ENCODE measurements at places on chromosomes 3 and 15.
A peak's percentile ranks its signal among the peaks of the same experiment; 100 is the strongest.

- no peak for DNase-seq
Measured at GRCh38 chr15:85684174-85684710, 110.5 kb downstream of the KLHL25 start.

- peak; percentile 21 for DNase-seq
Measured at GRCh38 chr15:92821491-92822116, 78.5 kb upstream of the CHD2 start.

GRCh38 chr15:49471733-49472132, 48.7 kb downstream of the FGF7 start:
- DNase-seq, result no peak

GRCh38 chr3:191985691-191986090, 524.7 kb downstream of the PYDC2 start:
- DNase-seq, result no peak

DNA sequence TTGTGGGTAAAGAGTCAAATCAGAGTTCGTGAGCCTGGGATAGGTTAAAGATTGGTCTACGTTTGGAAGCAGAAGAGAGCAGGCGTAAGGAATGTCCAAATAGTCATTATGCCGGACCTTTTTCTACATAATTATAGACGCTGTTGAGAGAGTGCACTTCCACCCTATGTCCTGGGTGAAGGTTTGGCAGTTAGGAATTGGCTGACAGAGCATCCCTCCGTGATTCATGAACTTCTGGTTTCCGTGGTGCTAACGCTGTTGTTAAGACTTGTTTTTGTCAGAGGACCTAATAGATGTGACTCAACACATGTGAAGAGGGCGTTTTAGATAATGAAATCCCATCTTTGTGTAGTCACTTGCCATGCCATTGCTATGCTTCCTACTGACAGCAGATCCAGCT, 1.1 kb downstream of the EAF1 start:
- no peak for DNase-seq

DNA sequence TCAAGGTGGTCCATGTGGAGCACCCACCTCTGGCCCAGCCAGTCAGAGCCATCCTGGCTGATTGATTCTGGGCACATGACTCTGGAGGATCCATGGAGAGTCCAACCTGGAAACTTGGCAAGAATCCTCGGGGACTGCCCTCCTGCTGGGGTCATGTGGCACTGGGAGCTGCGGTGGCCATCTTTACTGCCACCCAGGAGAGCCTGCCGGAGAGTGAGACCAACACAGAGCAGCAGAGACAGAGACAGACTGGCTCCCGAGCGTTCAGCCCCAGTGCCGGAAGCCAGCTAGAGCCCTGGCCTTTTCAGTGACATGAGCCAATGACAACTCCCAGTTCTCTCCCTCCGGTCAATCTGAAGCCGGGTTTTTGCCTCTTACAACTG, 11.5 kb upstream of the GATA2 start:
- no peak for DNase-seq

- no peak for DNase-seq
Measured at GRCh38 chr3:33115024-33115768, 1.4 kb downstream of the CRTAP start.

DNA sequence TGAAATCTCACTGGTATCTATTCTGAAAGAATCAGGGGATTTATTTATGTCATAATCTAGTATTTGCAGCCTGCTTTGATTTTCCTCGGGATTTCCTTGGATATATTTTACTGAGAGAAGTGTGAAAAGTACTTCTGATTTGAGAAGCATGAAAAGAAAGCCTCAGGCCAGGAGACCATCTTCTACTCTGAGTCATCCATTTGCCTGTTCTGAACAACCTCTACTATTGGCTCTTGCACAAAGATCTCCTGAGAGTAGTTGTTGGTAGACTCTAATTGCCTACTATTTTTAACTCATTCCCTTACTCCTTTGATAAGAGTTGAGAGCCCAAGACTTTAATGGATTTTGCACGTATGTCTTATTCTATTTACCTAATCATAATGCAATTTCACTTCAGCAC, 318.9 kb downstream of the BCHE start:
- DNase-seq, result no peak

GRCh38 chr3:192444096-192444790, 283.1 kb downstream of the FGF12 start:
- DNase-seq, result peak; percentile 44

GRCh38 chr3:122942937-122943827, 84.4 kb downstream of the SEMA5B start:
- DNase-seq, result peak; percentile 44

GRCh38 chr15:83734487-83734886, 80.6 kb downstream of the ADAMTSL3 start:
- no peak for DNase-seq

DNA sequence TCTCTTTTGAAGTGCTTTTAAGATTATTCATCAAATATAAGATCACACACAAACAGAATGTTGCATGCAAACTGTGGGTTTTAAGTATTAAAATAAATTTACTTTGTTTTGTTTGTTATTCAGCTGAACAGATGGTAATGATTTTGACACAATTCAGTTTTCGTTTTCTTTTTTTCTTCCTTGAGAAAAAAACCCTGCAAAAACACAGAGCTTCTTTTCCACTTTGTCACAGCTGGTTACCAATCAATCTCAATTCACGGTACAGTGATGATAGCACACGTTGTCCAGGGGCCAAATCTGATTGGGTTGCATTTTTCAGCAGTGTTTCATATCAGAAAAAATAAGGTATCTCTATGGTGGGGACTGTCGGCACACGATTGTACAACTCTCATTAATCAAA, 473.6 kb downstream of the ROBO2 start:
- no peak for DNase-seq

- no peak for DNase-seq
Measured at GRCh38 chr15:45364271-45364670, 14.1 kb downstream of the GATM start.

DNA sequence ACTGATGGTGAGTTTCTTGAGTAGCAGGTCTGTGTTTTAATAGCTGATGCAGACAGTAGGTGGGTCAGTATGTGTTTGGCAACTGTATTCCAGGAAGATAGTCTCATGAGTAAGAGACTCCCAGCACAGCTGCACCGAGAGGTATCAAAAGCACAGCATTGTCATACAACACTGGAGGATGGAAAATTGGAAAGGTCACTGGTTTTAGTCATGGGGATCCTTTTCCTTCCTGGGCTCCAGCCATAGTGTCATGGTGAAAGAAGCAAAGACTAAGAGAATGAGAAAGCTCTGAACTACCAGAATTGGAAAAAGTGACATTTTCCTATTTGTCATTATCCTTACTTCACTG, 61.5 kb downstream of the P3H2 start:
- no peak for DNase-seq

DNA sequence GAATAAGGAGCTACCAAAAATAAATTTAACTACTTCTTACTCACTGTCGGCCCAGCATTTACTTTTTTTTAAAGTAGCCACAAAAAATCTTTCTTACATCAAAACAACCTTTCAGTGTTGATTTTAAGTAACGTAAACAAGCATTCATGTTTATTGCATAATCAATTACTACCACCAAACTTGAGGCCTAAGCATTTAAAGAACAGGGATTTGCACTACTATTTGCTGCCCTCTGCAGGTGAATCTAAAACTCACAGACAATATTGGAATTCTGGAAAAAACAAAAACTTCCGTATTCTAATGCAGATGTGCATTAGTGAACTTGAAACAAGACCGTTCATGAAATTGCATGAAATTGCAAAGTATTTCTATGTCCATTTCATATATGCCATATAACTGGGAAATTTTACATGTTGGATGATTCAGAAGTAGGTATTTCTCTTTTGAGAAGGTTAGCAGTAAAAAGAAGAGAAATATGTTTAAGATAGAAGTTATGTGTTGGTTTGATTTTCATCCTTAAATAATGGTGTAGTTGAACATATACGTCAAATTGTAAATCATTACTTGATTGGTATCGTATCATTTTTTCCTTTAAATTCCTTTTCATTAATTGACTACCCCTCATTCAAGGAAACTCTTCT, 55.6 kb downstream of the CGGBP1 start:
- peak; percentile 4 for DNase-seq

DNA sequence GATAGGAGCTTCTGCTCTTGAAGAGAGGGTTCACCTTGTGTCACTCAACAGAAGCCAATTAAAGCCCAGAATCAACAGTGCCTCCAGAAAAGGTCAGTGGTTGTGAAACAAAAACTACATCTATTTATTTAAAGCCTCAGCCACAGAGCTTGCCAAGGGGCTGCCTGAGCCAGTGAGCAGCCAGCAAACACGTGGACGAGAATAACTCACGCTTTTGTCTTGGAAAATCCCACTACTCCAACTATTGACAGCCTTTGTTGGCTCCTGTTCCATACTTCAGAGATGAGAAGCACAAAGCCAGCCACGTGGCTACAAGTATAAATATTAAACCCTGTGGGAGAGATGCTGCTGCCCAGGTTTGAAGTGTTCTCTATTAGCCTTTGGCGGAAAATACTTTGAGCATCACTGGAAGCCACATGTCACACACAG, 10.3 kb downstream of the GPR156 start:
- DNase-seq, result peak; percentile 93

DNA sequence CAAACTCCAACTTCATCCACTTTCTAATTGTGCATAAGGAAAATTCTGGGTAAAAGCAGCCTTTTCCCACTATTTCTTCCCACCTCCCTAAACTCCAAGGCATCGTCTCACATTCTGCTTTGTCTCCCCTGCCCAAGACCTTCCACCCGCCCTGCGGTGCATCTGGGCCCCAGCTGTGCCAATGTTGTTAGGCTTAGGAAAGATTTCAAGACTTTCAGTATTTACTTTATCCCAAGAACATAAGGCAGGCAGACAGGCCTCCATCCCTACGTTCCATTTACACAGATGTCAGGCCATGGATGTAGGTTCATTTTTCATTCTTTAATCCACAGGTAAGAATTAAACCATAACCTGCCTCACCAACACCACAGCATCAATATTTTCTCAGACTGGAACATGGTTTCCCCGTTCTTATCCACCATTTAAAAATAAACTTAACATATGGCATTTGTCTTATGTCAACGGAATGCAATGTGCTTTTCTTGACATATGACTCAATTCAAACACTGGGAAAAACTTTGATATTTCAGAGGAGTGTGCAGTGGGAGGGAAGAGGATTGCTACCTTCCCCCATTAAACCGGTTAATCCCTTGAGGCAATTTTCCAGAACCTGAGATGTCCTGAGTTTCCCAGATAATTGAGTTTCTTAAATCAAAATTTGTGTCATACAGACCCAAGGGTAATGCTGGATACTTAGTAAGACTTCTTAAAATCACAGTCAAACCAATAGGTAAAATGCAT, 238.0 kb upstream of the LRIG1 start:
- DNase-seq, result no peak

GRCh38 chr15:39624806-39625205, 43.9 kb downstream of the THBS1 start:
- no peak for DNase-seq

DNA sequence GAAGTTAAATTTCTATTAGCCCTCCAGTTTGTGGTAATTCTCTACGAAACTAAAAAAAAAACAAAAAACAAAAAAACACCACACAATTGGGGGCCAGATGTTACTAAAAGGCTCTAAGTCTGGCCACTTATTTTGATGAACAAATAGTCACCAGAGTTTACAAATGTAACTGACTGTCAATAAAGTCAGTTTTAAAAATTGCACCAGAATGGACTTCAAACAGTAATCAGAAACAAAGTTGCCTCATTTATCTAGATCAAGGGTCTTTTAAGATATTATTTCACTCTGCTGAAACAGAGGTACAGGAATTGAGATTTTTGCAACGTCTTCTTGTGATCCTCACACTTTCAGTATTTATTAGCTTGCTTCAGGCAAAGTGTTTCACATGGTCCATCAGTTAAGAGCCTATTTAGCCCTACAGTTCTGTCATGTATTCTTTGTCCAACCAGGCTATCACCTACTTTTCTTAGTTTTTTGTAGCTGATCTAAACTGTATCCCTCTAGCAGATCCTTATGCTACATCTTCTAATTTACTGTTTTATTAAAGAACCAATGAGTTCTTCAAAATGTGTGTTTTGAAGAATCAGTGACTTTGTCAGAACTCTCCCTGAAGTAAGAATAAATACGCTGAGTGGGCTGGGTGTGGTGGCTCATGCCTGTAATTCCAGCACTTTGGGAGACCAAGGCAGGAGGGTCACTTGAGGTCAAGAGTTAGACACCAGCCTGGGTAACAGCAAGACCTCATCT, 74.7 kb downstream of the ANKRD28 start:
- no peak for DNase-seq

DNA sequence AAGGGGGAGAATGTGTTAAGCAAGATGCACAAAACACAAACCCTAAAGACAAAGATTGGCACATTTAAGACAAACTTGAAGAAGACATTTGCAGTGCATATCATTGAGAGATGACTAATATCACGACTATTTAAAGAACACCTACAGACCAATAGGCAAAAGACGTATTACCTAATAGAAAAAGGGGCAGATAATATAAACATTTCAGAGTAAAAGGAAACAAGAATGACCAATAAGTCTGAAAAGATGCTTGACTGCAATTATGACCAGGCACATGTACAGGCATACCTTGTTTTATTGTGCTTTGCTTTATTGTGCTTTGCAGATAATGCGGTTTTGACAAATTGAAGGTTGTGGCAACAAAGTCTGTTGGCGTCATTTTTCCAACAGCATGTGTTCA, 4.9 kb downstream of the HACD3 start:
- no peak for DNase-seq

DNA sequence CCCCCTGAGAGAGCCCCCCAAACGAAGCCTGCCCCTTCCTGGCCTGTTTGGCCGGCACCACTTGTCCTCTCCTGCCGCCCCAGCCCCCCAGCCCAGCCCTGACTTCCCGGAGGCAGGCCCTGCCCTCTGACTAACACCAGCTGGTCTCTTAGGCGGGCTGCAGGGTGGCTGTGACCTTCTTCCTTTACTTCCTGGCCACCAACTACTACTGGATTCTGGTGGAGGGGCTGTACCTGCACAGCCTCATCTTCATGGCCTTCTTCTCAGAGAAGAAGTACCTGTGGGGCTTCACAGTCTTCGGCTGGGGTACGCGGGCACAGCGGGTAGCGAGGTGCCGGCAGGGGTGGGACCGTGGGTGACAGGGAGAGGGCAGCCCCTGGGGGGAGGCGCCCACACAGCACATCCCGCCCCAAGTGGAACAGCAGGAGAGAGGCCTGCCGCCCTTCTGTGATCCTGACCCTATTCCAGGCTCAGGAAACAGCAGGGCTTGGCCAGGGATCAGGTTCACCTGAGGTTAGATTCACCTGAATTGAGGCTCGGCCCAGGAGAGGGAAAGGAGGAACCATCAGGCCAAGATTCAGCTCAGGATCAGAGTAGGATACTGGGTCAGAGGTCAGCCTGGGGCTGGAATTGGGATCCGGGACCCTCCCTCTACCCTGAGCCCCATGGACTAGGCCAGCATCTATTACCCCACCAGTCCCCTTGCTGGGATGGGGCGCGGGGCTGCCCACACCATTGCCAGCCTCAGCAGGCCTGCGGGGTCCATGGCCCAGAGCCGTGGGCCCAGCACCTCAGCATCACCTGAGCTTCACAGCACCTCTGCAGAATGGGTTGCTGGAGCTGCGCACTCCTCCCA, 21.9 kb downstream of the PTH1R start:
- DNase-seq, result no peak

Measured in NCI-H2029 (cell line).